ENCODE measurements at places on chromosomes 7 and 10.
A peak's percentile ranks its signal among the peaks of the same experiment; 100 is the strongest.

- peak; percentile 32 for DNase-seq
Measured at GRCh38 chr7:106791526-106791925, 73.6 kb upstream of the PIK3CG start.

- no peak for DNase-seq
Measured at GRCh38 chr10:101441541-101442455, 87.8 kb downstream of the BTRC start.

DNA sequence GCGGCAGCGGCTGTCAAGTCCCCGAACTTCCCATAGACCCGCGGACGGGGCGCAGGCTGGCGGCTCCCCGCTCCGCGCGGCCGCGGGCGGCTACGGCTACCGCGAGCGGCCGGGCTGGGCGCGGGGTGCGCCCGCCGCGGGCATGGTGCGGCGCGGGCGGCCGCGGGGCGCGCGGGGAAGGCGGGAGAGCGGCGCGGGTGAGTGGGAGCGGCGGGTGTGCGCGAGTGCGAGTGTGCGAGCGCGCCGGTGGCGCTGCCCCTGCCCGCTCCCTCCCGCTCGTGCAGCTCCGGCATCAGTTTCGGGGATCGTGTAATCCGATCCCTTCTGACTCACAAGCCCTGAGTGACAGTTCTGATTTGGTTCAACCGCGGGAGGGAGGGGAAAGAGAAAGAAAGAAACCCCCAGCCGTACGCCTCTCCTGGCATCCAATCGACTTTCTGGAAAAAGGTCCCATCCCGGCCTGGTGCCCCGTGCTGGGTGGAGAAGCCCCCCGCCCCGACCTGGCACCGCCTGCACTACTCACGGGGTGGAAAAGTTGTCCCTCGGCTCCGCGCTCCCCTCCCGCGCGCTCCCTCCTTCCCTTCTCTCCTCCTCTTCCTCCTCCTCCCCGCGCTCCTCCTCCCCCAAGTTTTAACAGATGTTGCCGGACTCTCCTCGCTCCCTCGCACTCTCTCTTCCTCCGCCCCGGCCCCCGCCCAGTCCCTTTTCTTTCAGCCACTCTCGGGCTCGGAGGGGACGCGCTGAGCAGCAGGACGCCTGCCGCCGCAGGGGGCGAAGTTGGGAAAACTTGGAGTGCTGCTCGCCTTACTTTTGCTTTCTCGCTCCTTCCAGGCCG lies at the start of gene GLI3:
TSS of gene GLI3 (minus strand) at position 234 of the 835 bp plus-strand sequence. CDS start 13,956 bp downstream, outside the sequence.
- DNase-seq, result no peak

GRCh38 chr10:104317726-104318299 lies 20.5 kb downstream of the ITPRIP start:
- no peak for DNase-seq

DNA sequence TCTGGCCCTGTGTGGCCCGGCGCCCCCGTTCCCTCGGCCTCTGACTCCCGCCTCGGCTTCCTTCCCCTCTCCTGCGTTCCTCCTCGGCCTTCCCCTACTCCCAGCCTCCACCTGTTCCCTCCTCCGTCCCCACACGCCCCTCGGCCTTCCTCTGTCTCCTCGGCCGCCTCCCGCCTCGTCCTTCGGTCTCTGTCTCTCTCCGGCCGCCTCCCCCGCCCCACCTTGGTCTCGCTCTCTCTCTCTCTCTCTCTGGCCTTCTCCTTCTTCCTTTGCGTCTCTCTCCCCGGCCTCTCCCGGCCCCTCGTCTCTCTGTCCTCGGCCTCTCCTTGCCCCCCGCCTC lies 588 bp downstream of the GET4 start:
- DNase-seq, result no peak

GRCh38 chr10:110456046-110456445 lies 41.7 kb upstream of the DUSP5 start:
- DNase-seq, result no peak

- DNase-seq, result no peak
Measured at GRCh38 chr7:424961-425793, 94.5 kb downstream of the PDGFA start.

GRCh38 chr7:112433289-112433688 lies 17.0 kb upstream of the IFRD1 start:
- no peak for DNase-seq

GRCh38 chr10:63681993-63682697 lies 160.9 kb downstream of the REEP3 start:
- no peak for DNase-seq

DNA sequence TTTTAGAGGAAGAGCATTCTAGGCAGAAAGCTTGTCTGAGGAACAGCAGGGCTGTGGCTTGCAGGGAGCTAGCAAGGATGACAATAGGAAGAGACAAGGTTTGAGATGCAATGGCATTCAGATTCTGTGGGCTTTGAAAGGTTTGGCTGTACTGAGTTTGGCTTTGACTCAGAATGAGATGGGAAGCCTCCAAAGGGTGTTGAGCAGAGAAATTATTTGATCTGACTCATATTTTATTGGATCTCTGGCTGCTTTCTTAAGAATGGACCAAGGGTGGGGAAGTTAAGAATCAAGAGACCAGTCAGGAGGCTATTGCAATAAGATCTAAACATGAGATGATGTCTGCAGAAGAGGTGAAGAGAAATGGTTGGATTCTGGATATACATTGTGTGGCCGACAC lies 273.2 kb downstream of the CDK14 start:
- DNase-seq, result no peak

DNA sequence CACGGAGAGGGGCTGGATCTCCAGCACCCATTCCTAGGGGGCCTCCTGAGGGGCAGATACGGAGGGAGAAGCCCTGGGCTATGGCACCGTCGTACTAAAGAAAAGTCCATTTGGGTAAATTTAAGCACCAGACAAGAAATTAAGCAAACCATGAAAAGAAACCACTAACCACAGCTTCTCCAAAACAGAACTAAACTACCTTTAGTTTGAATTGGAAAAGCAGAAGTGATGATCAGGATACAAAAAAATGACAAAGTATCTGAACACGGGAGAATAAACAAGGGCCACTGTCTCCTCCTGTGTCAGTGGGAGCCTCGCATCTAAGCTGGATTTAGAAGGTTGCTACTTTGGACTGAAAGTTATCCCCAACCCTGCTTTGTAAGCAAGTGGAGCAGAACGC lies 69.1 kb downstream of the DIP2C start:
- DNase-seq, result no peak

DNA sequence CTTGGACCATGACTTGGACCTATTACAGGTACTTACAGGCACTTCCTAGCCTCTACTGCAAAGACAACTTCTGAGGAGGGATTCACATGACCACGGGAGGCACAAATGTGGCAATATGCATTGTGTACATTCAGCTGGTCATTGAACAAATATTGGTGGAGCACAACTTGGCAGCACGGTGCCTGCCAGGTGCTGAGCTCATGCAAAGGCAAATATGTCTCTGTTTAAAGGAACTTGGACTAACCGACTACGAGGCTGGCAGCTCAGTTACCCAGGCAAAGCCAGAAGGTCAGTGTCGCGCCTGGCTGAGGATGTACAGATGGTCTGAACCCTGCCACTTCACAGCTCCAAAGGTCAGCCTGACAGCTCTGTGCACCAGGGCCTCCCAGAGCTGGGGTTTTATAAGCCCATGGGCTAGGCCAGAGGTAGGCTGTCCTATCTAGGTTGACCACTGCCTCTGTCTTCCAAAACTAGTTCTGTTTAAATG lies 6.1 kb downstream of the DENND11 start:
- DNase-seq, result no peak

- no peak for DNase-seq
Measured at GRCh38 chr7:12630513-12630819, 57.0 kb upstream of the ARL4A start.

DNA sequence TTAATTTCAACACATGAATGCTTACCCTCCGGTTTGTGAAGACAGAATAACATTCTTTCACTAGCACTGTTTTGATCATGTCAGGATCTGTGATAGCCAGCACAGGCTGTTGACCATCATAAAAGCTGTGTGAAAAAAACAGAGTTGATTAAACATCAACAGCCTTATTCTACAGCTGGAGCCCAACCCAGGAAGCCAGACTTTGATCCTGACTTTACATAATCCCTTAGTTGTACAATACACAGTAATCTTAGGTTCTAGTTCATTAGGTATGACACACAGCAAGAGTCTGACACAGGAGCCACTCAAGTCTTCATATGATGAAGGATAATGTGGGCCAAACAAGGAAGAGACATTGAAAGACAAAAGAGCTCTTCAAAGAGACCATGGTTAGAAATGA lies 11.4 kb downstream of the CYP3A4 start:
- no peak for DNase-seq

- no peak for DNase-seq
Measured at GRCh38 chr7:151404216-151405011, 5.4 kb downstream of the WDR86 start.

DNA sequence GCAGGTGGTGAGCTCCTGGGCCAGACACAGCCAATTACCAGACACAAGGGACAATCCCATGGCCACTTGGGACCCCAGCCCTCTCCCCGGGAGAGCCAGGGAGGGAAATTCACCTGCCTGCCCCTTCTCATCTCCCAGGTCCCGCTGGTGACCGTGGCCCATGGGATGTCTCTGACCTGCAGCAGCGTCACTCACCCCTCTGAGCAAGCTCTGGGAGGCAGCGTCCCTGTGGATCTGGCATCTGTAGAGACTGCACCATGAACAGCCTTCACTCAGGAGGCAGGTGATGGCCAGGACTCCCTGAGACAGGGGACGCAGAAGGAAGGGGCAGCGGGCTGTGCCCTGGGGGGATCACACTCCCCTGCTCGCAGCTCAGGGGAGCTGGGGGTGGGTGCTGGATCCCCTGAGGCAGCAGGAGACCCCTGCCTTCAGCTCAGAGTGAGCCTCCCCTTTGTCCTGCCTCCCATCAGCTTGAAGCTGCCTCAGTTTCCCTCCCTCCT lies 90.8 kb downstream of the FOXL3 start:
- DNase-seq, result no peak

GRCh38 chr7:35983626-35984025 lies 169.4 kb upstream of the EEPD1 start:
- DNase-seq, result no peak

DNA sequence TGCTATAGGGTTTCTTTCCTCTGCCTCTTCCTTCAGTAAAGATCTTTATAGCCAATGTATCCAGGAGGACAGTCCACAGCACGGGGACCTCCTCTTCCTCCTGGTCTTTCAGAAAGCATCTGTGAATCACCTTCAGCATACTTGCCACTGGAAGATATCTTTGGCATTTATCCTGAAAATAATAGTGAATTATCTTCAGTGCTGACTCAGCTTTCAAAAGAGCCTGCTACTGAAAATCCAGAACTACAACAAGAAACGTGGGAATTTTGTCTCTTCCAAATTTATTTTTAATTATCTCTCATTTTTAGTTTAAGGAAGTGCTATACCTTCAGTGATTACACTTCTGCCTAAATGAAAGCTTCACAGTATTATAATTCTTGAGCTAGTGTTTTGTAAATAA lies 7.6 kb upstream of the UNC5B start:
- no peak for DNase-seq

DNA sequence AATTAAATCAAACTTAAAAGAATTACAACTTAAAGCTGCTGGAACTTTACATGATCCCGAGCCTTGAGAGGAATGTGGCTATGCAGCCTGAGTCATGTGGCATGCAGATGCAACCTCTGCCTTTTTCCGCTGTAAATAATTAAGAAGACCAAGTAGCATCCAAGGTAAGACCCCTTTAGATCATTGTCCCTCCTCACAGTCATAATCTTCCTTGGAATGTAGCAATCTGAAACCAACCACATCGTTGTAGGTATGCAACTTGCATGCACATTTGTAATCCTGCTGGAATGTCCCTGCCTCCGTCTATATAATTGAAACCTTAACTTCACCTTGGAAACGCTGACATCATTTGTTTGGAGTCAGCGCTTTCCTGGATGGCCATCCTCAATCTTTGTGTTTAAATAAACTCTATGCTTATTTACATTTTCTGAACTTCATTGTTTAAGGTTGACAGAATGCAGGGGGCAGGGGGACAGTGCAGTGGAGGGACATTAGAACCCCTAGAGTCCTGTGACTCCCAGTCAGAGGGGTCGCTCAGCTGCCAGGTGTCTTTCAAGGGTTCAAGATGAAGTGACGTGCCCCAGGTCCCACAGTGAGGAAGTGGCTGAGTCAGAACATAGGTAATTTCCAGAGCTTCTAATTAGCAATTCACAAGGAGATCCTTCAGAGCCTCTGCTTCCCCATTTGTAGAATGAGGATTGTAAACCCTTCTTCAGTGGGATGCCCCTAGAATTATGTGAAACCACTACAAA lies 110.7 kb downstream of the RALA start:
- no peak for DNase-seq

GRCh38 chr7:12731214-12731656 lies 43.8 kb downstream of the ARL4A start:
- DNase-seq, result no peak

DNA sequence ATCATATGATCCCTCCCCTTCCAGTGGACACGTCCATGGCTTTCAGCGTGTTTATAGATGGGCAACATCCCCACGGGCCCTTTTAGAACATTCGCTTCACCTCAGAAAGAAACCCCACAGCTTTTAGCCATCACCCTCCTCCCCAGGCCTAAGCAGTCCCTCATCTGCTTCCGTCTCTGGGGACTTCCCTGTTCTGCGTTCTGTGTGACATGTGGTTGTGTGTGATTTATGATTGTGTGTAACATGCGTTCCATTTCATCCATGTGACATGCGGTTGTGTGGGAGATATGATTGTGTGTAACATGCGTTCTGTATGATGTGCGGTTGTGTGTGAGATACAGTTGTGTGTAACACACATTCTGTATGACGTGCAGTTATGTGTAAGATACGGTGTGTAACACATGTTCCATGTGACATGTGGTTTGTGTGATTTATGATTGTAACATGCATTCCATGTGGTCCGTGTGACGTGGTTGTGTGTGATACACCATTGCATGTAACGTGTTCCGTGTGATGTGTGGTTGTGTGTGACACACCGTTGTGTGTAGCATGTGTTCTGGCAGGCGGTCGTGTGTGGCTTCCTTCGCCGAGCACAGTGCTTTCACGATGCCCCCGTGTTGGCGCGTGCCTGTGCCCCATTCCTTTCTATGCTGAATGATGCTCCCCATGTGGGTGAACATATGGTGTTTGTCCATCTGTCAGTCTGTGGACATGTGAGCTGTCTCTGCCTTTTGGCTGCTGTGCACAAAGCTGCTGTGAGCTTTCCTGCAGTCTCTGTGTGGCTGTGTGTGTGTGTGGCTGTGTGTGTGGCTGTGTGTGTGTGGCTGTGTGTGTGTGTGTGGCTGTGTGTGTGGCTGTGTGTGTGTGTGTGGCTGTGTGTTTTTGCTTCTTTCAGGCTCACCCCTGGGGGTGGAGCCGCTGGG lies 26.2 kb downstream of the PWWP2B start:
- DNase-seq, result no peak

DNA sequence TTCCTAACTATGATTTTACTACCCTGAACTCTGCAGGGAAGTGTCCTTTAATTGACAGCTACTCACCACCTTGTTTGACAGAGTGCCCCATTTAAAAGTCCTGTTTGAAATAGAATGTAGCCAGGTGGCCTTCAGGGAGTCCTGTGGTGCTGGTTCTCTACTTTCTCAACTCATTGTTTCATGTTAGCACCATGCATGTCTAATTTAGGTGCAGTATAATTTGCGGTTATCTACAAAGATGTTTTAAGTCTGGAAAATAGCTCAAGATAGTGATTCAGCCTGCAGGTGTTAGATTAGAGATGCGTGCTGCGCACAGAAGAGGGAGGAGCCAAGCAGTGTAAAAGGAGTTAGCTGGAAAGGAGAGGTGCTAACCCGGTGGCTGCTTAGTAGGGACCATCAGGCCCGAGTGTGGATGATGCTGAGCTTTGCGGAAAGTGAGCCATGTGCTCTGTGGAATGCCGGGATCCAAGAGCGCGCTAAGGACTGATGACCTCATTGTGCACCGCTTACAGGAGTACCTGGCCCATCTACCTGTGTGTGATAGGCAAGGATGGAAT lies 1.2 kb downstream of the CCM2 start:
- peak; percentile 67 for DNase-seq

Measured in stimulated activated effector memory CD8-positive, alpha-beta T cell treated with anti-CD3 and anti-CD28 coated beads, Interleukin-12 subunit alpha, Interleukin-12 subunit beta, amount 100 ng/mL, for 72 hours (primary cell).